Activated effector memory CD4-positive, alpha-beta T cell treated with Interleukin-2 at 50 U/mL for 16 hours (primary cell): ENCODE measurements at places on chromosomes 11 and 22.

GRCh38 chr11:128599729-128600128, 12.4 kb upstream of the ETS1 start:
- no peak for DNase-seq

DNA sequence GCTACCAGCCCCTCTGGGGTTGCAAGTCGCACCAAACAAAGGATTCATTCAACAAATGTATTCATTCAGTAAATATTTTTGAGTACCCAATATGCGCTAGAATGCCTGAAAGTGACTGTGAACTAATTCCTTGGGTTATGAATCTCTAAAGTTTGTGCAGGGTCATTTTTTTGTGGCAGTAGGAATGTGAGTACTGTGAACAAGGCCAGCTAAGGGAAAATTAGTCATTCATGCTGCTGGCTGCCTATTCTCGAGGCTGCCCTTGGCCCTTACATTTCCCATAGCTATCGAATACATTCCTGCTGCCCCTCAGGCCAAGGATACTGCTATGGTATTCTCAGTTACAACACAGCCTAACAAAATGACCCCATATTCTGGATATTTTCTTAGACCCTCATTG, 141.6 kb downstream of the TRPC6 start:
- DNase-seq = no peak

GRCh38 chr22:44884968-44885805, 124.6 kb downstream of the PHF21B start:
- DNase-seq = no peak

GRCh38 chr11:45344028-45344427, 57.9 kb upstream of the SYT13 start:
- no peak for DNase-seq

DNA sequence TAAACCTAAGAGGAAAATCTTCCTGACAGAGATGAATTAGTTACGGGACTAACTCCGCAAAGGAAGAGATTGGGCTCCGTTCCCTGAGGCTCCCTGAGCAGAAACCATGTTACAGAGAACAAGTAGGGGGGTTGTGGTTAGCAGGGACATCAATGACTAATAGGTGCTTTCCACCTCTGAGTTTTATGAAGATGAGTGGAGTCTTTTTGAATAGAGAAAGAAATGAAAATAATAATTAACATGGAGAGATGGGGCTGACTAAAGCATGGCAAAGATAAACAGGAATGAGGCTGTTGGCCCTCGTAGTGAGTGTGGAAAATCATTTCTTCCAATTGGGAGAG, 47.5 kb upstream of the PICALM start:
- peak; percentile 6 for DNase-seq

DNA sequence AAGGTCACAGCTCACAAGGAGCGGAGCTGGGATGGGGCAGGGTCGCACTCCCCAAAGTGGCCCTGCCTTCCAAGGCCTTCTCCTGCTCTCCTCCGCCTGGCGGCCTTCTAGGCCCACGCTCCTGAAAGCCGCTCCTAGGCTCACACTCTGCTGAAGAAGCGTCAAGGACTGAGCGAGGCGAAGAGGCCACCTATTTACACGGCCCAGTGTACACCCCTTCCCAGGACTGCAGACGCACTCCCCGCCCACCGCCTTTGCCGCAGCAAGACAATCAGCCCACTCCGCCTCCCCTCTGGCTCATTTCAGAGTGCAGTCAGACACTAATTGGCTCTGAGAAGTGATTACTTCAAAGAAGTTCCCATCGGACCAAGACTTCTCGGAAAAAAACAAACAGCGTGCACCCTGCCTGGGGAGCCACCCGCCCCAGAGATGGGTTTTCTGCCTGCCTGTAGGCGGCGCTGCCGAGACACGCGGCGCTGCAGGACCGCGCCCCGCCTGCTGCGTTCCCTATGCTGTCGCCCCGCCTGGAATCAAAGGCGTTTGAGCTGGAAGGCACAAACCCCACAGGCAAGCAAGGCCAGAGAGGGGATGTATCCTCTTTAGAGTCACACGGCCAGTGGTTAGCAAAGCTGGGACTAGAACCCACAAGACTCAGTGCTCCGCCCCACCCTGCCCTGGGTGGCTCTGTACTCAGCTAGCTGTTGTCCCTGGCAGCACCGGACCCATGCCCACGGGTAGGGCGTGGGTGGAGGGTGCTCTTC, 414.8 kb downstream of the BUD13 start:
- no peak for DNase-seq

DNA sequence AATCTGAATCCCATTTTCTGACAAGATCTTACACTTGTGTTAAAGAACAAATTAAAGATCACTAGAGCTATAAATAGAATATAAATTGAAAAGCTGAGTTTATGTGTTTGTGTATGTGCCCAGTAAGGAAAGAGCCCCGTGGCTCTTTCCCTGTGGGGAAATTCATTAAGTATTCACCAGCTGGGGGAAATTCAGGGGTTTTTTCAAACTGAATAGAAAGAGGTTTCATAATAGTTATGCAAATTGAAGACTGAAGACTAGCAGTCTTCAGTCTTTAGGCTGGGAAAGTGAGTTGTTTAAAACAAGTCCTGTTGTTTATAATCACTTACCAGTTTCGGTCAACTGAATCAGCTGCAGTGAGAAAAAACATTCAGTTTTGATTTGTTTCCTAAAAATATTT, 11.3 kb upstream of the MS4A7 start:
- no peak for DNase-seq

GRCh38 chr11:70079691-70080090, 1.6 kb downstream of the ANO1 start:
- DNase-seq = no peak

- DNase-seq = no peak
Measured at GRCh38 chr11:88295028-88295427, 42.5 kb downstream of the CTSC start.

- DNase-seq = no peak
Measured at GRCh38 chr11:103637295-103637694, 399.1 kb upstream of the DDI1 start.

GRCh38 chr11:63847363-63847762, 8.5 kb downstream of the MARK2 start:
- no peak for DNase-seq

- DNase-seq = peak; percentile 68
Measured at GRCh38 chr11:61679893-61680621, at the start of gene DAGLA. Gene DAGLA, plus strand, starts transcription at chr11:61680391. Its CDS starts 39,765 bp downstream, at chr11:61720156.

DNA sequence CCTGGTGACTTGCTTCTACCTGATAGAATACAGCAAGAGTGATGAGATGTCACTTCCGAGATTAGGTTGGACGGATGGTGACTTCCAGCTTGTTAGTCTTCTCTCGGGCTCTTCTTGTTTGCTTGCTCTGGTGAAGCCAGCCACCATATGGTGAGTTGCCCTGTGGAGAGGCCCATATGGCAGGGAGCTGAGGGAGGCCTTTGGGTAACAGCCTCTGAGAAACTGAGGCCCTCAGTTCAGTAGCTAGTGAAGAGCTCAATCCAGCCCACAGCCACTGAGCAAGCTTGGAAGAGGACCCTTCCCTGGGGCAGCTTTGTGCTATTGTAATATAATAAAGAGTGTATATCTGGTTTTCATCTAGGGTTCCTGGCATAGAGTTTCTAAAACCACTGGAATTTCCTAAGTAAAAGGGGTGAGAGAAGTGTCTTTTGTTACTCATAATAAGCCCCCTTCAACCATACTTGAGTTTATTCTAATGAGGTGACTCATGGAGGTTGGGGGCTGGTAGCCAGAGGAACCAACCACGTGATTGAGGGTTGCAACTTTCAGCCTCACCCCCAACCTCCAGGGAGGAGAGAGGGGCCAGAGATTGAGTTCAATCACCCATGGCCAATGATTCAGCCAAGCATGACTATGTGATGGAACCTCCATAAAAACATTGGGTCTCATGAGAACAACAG, 8.0 kb upstream of the TPCN2 start:
- DNase-seq = no peak

GRCh38 chr11:35735903-35736302, 73.3 kb downstream of the TRIM44 start:
- no peak for DNase-seq

DNA sequence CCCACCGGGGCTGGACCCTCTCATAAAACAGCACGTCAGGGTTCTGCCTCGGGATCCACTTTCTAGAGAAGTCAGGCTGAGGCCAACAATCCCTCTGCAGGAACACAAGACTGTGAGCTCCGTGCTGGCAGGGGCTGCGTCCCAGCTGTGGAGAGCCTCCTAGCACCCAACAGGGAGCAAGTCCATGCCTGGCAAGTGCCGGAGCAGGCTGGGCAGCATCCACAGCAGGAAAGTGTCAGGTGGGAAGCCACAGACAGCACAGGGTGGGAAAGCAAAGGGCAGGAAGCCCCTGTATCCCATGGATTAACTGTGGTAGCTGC, 682.3 kb downstream of the TBC1D22A start:
- DNase-seq = no peak

GRCh38 chr11:17580271-17580670, 33.2 kb downstream of the OTOG start:
- no peak for DNase-seq

GRCh38 chr22:29216011-29216872, 10.5 kb downstream of the EMID1 start:
- DNase-seq = no peak

DNA sequence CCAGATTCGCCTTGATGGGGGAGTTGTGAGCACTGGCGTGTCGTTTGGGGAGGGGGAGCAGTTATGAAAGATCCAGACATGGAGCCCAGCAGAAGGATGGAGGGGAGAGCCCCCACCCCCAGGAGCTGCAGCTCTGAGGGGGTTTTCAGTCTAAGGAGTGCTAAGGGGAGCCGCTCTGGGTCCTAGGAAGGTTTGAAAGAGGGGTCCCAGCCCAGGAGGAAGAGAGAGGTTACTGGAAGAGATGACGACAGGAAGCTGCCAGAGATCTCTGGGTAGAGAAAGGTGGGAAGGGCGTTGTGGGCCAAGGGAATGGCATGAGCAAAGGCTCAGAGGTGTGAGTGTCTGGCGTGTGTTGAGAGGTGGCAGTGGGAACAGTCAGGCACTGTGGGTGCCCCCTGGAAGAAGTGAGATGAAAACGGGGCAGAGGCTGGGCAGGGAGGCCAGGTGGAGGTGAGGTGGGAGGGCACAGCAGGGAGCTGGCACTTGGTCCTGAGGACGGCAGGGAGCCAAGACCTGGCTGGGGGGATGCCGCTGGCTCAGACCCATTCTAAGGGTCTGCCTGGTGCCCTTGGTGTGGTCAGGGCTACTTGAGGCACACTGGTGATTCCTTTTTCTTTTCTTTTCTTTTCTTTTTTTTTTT, 1.8 kb downstream of the MGAT3 start:
- no peak for DNase-seq

DNA sequence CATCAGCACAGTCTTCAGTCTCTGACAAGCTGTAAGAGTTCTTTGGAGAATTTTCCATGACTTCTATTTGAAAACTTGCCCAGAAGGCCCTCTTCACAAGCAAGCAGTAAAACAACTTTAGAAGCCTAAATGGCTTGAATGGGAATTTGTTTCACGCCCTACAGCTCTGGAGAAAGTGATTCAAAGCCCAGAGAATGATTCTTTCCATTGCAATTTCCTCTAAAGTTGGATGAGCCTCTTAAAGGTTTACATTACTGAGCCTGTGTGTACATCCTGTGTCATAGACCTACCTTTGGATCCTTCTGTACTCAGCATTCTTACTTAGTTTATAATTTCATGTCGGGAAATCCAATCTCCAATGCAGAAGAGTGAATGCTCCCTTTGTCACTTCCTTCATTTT, 6.8 kb upstream of the OR8B3 start:
- no peak for DNase-seq

DNA sequence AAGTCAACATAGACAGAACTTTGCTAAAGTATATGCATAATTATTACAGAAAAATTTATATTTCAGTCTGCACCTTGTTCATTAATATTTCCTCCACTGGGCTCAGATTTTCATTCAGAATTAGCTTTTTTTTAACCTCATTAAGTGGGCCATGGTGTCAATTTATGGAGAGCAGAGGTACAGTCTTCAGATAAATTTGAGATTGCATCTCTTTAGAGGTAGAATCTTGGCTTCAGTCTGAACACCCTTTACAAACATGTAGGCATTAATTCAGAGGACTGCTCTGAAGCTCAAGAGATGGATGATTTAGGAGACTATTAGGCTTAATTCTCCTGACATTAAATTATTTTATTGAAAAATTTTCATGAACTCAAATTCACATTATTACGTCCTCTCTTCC, 3.4 kb upstream of the HBB start:
- DNase-seq = no peak

GRCh38 chr11:57416436-57416835, 10.5 kb downstream of the SLC43A3 start:
- DNase-seq = no peak

GRCh38 chr11:6931146-6931713, 5.0 kb downstream of the ZNF215 start:
- no peak for DNase-seq

DNA sequence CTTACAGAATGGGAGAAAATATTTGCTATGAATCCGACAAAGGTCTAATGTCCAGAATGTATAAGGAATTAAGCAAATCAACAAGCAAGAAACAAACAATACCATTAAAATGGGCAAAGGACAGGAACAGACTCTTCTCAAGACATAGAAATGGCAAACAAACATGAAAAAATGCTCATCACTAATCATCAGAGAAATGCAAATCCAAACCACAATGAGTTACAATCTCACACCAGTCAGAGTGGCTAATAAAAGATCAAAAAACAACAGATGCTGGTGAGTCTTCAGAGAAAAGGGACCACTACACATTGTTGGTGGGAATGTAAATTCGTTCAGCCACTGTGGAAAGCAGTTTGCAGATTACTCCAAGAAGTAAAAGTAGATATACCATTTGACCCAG, 382.0 kb upstream of the ANO3 start:
- DNase-seq = no peak

- no peak for DNase-seq
Measured at GRCh38 chr11:30342736-30343166, 19.8 kb downstream of the ARL14EP start.

DNA sequence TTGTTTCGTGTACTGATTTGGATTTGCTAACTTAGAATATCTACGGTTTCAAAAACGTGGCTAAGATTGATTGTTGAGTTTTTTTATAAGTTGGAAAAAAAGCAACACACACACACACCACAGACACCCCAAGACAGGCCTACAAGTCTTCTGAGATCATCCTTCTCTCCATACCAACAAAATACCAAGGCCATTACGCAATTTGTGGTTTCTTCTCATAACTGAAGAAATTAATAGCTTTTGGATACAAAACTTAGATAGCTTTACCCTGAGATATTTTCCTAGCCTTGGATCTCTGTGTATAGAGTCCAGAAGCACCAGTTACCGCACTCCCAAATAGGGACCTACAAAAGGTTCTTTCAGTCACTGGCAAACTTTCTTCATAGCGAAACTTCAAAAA, 113.6 kb downstream of the SIK3 start:
- DNase-seq = no peak

GRCh38 chr11:88013508-88014065, 161.7 kb downstream of the RAB38 start:
- no peak for DNase-seq

GRCh38 chr11:58632510-58632909, 10.0 kb downstream of the CNTF start:
- DNase-seq = no peak
